WTC11 (cell line): ENCODE measurements at places on chromosomes 1 and 21. TPM values are rescaled to one million over a fixed set of nuclear protein-coding genes. Genes with fewer than 3 reads are reported as not detected.

KIAA0040 gene
- 8.8 to 15.0 TPM (median 11.9 TPM) in 3 replicates for total RNA-seq

MTR gene
- 27.5 to 36.1 TPM (median 34.5 TPM) in 3 replicates for total RNA-seq

TMPRSS2 gene
- 8.5 to 10.4 TPM (median 8.9 TPM) in 3 replicates for total RNA-seq

KCND3 gene
- total RNA-seq: 0.18 to 0.35 TPM (median 0.18 TPM) in 3 replicates

SPAG17 gene
- 0.52 to 0.78 TPM (median 0.71 TPM) in 3 replicates for total RNA-seq

GUCA2B gene
- not detected in 3 replicates for total RNA-seq

BLACAT1 gene
- total RNA-seq: 5.2 to 9.8 TPM (median 5.3 TPM) in 3 replicates

SLC1A7 gene
- total RNA-seq: 0.07 to 0.14 TPM in 2 of 3 replicates, not detected in the other

- no peak for DNase-seq
These were observed 63.4 kb upstream of the PDE4B start for GRCh38 chr1:65729259-65729658.

DNA sequence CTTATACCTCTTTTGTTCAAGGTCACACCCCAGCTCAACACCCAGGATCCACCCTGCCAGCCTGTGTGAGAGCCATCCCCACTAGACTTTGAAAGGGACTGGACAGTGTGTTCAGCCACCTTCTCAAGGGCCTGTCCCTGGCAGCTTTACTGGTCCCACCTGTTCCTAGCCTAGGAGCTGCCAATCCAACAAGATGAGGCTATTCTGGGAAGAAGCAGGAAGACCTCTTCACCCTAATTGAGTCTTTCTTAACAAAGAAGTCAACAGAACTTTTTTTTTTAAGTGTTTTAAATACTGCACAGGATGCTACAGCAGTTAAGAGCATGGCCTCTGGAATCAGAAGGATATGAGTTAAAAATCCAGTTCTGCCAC lies 95.8 kb upstream of the HOOK1 start:
- DNase-seq: no peak

DNA sequence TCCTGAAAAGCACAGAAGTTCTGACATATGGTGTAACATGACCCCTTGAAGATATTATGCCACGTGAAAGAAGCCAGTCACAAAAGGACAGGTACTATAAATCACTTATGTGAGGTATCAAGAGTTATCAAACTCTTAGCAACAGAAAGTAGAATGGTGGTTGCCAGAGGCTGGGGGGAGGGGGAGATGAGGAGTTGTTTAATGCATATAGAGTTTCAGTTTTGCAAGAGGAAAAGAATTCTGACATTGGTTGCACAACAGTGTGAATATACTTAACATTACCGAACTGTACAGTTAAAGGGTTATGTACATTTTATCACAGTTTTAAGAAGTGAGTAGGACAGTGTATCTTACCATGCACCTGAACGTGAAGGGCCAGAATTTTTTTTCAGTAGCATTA lies 80.0 kb downstream of the USP25 start:
- no peak for DNase-seq

DNA sequence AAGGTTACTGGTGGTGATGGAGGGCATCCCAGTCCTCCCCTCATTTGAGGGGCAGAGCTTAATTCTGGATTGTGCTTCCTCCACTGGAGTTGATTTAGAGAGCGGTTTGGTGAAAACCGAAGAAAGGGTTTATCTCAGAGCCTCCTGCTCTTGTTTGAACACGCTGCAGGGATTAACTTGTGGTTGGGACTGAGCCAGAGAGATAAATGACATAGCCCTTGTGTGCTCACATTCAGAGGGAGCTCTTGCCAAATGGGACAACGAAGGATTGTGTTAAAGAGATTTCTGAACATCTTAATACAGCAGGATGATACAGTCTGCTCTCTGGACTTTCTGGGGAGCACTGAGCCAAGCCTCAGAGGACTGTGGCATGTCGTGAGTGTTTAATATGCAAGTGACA lies 308.2 kb downstream of the DISC1 start:
- no peak for DNase-seq

DNA sequence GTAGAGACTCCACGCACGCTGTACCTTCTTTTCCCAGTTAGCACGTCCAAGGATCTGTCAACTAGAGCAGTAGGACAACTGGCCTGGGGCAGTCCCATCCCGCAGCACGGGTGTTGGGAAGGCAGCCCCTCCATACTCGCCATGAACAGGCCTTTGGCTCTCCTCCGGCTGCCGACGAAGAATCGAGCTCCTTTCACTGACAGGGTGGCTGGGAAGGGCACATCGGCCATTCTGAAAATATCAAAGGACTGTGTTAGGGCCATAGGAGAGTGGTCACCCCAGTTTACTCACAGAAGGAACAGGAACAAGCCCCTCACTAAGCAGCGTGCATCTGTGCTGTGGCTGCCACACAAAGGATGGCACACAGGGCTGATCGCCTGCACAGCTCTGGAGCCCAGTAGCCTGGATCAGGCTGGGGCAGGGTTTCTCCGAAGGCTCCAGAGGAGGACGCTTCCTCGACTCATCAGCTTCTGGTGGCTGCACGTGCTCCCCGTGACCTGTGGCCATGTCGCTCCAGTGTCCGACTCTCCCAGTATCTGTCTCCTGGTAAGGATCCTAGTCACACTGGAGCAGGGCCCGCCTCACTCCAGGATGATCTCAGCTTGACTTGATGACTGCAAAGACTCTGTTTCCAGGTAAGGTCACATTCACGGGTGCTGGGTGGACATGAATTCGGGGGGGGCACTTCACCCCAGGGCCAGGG lies 8.9 kb downstream of the KRTAP10-1 start:
- peak; percentile 6 for DNase-seq

DNA sequence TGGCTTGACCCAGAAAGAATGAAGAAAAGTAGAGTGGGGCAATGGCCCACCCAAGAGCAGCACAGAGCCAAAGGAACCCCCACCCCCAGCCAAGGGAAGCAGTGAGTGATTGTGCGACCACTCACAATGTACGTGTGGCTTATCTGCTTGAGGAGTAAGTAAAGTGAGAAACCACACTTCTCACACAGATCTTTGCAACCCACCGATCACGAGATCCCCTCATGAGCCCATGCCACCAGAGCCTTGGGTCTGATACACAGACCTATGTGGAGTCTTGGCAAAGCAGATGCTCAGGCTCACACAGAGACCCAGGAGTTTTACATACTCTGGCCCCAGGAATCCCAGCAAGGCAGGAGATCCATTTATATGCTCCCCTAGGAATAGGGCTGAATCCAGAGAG lies 14.0 kb upstream of the SLC9C2 start:
- DNase-seq: no peak

- no peak for DNase-seq
These were observed 634.9 kb downstream of the LMO4 start for GRCh38 chr1:87963556-87963955.

DNA sequence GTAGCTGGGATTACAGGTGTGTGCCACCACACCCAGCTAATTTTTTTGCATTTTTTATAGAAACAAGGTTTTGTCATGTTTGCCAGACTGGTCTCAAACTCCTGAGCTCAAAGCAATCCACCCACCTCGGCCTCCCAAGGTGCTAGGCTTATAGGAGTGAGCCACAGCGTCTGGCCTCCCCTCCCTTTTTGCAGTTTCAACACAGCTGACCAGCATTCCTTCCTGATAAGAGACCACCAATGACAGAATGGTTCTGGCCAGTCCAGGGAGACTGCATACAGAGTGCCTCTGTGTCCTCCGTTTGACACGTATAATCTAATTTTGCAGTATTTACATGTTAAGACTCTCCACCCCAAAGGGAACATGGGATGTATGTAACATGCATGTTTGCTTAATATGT lies 46.4 kb upstream of the CACHD1 start:
- no peak for DNase-seq

DNA sequence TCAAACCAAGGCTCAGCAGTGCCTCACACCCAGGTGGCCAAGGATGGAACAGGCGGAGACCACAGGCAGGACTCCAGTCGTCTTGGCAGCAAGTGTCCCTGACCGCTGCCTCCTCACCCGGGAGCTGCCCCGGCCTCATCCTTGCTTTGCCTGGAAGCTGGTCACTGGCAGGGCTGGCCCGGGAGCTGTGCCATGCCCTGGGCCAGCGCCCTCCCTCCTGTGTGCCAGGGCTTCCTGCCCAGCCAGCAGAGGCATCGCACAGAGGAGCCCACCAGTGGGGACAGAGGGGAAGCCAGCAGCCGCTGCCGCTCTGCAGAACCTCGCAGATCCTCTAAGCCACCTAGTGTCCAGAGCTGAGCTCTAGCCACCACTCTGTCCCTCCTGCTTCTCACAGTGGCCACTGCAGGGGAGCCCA lies 7.8 kb downstream of the CASZ1 start:
- DNase-seq: peak; percentile 37

GRCh38 chr1:215507119-215507518 lies 60.0 kb upstream of the KCTD3 start:
- no peak for DNase-seq

- DNase-seq: no peak
These were observed 29.4 kb upstream of the KCNJ15 start for GRCh38 chr21:38227401-38227800.

DNA sequence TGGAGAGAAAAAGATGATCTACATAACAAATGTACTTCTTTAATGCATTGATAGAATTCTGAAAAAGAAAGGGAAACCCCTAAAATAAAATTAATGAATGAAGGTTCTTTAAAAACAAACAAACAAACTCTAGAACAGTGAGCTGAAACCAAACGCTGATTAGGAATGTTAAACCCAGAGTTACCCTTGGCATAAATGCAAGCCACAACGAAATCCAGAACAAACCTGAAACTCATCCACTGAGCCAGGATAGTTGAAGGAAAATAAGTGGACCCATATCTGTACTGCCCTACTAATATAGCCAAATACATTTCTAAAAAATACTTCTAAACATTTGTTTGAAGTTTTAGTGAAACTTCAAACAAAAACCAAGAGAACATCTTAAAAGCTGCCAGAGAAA lies 505.3 kb downstream of the TTLL7 start:
- DNase-seq: no peak

DNA sequence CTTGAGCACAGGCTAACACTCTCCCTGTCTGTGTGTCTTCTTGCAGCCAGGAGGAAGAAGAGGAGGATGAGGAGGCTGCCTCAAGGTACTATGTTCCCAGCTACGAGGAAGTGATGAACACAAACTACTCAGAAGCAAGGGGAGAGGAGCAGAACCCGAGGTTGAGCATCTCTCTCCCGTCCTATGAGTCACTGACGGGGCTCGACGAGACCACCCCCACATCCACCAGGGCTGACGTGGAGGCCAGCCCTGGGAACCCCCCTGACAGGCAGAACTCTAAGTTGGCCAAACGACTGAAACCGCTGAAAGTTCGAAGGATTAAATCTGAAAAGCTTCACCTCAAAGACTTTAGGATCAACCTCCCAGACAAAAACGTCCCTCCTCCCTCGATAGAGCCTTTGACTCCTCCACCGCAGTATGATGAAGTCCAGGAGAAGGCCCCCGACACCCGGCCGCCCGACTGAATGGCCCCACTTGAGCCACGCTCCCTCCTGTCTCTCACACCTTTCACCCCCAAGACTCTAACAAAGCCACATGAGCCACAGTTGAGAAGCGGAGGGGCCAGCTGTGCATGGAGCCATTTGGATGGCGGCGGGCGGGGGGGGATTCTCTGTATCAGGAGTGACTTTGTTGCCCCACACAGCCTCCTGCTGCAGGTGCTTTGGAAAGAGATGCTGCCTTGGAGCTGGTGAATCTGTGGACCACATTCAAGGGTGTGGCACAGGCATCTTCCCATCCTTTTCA lies 27.6 kb upstream of the FHAD1 start:
- DNase-seq: no peak

GRCh38 chr1:212355230-212355969 lies 59.3 kb downstream of the PACC1 start:
- no peak for DNase-seq

DNA sequence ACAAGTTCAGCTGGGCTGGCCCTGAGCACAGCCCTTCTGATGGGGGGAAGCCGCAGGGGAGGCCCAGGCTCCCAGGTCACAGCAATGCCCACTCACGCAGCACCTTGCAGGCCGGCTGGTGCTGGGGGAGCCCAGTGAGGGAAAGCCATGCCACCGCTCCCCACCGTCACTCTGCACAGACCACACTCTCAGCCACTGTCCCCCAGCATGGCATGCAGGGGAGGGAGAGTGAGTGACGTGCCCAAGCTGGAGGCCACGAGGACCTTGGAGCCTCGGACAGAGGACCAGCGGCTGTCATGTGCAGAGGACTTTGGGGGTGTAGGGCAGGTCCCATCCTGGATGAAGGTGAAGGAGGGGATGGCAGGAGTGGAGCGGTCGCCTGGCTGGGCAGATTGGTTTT lies 25.1 kb downstream of the SLC45A1 start:
- DNase-seq: no peak

DNA sequence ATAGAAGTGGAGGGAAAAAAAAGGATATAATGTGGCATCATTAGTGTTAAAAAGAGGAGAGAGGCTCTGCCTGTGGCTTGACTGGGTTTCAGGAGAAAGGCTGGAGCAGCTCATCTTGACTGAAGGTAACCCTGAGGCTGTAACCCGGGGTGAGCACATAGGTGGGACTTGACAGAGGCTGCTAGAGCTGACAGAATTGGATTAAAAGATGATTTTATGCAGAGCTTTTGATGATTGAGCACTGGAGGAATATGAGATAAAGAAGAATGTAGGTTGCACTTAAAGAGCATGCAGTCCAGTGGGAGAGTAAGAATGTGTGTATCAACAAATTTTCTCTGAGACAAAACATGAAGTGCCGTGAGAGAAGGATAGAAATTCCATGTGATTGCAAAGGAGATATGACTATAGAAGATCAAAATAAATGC lies 17.3 kb downstream of the LAMC1 start:
- no peak for DNase-seq

GRCh38 chr1:214958486-214958885 lies 124.1 kb upstream of the KCNK2 start:
- DNase-seq: no peak

- no peak for DNase-seq
These were observed 4.9 kb upstream of the GBP1 start for GRCh38 chr1:89069951-89070350.

DNA sequence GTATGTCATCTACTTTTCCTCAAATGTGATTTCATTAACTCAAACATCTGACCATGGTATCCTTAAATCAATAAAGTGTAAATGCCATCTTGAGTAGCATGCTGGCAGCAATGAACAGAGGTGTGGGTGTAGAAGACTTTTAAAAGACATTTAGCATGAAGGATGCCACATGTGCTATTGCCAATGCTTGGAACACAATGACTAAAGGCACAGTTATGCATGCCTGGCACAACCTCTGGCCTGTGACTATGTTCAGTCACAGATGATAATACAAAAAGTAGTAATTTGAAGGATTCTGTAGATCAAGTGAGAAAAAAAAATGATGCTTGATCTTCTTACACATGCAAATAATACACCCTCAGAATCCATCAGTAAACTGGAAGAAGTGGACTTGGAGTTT lies 938.9 kb upstream of the ADGRL4 start:
- no peak for DNase-seq

- no peak for DNase-seq
These were observed 19.1 kb downstream of the GALNT2 start for GRCh38 chr1:230086151-230086550.

- peak; percentile 51 for DNase-seq
These were observed 384.9 kb downstream of the HLX start for GRCh38 chr1:221263831-221264767.
